ENCODE measurements at places on chromosomes 1 and 21.

- no peak for DNase-seq
These were observed 5.1 kb upstream of the TMEM51 start for GRCh38 chr1:15148475-15148874.

DNA sequence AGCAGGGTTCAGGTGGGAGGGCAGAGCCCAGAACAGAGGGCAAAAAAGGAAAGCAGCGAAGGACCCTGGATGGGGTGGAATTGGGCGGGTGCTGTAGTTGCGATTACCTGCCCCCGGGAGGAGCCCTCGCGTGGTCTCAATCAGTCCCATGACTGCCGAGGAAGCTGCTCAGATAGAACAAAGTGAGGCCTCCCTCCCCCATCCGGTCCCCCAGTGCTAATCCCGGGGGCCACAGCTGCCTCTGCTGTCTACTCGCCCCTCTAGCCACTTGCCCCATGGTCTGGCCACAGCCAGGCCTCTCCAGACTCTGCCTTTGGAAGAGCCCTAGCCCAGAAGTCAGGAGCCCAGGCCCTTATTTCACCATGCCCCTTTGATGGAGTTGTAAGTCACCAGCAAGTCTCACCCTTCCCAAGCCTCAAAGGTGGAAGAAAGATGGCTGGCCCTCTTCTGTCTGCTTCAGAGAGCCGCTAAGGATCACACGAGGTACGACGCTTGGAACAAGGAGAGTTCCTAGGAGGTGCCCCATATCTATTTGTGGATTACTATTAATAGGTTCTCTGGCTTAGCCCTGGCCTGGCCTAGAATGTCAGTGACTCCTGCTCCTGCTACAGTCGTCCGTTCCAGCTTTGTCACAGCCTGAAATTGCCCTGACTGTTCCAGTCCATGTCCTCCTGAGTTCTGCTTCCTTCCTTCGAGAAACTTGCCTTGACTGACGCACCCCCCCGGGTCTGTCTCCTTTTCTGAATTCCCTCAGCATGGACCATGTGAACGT, 16.4 kb downstream of the ECHDC2 start:
- peak; percentile 47 for DNase-seq

DNA sequence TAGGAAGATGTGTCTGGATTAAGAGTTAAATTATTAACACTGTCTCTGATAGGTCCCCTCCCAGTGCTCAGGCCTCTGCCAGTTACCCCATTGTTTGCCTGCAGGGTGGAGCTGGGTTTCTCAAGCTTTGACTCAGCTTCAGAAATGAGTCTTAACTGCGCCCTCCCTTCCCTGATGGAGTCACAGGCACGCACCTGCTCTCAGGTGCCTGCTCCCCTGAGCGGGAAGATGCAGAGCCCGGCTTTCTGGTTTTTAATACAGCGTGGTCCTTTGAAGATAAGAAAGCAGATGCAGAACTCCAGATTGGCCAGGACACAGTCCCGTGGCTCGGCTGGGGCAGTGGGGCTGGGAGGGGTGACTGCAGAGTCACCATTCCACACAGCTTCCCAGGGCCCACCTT, 3.2 kb upstream of the SPRR4 start:
- no peak for DNase-seq

GRCh38 chr1:22508329-22508728, 55.0 kb upstream of the EPHA8 start:
- DNase-seq: no peak

DNA sequence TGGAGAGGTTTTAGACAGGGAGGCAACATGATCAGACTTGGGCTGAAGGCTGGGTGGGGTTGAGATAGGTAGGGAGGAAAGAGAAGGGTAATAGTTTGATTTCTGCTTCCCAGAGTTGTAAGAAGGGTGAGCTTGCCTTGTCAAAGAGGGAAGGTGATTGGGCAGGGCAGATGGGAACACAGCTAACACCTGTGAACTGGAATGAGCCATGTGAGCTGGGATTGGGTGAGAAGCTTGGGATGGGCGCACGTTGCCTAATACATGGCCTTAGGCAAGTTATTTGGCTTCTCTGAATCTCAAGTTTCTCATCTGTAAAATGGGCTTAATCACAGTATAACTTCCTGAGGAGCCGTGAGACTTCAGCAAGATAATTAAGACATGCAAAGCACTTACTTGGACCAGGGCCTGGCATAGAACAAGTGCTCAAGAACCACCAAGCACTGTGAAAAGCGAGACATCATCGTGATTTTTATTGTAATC, 33.8 kb upstream of the ID3 start:
- DNase-seq: no peak
